ENCODE measurements at places on chromosomes 3 and 15. TPM values are rescaled to one million over a fixed set of nuclear protein-coding genes. Genes with fewer than 3 reads are reported as not detected.

DNA sequence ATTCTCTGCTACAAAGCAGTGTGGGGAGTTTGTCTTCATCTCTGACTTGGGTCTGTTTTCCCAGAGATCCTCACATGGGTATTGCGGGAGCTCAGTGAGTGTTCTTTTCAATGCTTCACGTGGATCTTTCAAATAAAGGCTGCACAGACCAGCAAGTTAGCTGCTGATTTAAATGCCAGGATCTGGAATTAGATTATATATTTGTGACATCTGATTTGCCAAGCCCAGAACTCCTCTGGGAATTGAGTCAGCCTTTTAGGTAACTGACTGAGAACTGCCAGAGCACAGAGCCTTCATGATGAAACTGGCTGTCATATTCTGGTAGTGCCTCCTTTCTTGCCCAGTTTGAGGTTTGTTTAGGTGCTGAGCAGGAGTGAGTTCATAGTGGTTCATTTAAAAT lies 14.7 kb downstream of the EDEM1 start:
- no peak for DNase-seq

- DNase-seq, result no peak
These were observed 47.5 kb downstream of the DNASE1L3 start for GRCh38 chr3:58163234-58163633.

DNA sequence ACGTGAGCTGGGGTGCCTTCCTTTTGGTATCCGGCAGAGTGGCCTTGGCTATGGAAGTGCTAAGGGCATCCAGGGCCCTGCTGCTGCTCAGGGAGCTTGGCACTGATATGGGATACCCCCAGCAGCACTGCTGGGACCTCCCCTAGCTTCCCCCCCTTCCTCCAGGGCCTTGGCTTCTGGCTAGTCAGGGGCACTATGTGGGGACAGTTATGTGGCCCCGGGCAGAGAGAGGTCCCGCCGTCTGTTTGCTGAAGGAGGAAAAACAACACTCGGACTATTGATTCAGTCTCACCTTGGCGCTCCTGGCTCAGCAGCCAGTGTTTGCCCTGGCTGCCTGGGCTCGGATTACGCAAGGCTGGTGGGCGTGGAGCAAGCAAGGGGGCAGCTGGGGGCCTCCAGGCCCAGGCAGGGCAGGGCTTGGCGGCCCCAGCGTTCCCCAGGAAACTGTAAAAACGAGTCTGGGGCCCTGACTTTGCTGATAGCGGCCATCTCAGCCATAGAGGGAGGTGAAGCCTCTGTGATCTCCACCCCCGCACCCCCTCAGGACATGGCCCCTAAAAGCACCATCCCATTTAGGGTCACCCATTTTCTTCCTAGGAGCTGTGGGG lies 5.7 kb downstream of the FURIN start:
- no peak for DNase-seq

GRCh38 chr15:40333922-40334492 lies 6.7 kb downstream of the CCDC9B start:
- peak; percentile 40 for DNase-seq

The GOLGA6L10 gene
- 0.56 TPM for total RNA-seq

DNA sequence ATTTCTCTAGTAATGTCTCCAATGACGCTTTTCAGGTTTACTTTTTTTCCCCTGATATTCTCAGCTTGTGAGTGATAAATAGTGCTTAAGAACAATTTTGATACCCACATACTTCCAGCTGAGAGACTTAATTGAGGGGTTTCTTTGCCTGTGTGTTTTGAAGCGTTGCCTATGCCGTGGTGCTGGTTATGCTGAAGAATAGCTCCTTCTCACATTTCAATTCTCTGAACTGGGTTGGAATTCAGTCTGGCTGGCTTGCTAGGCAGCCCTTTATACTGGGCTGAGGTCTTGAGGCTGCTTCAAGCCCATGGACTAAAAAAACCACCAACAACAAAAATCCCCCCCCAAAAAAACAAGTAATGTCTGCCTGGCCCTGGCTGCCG lies 87.4 kb downstream of the CHST2 start:
- no peak for DNase-seq

The OGG1 gene
- total RNA-seq, result 18.8 TPM
